ENCODE measurements at places on chromosomes 5 and 9.

DNA sequence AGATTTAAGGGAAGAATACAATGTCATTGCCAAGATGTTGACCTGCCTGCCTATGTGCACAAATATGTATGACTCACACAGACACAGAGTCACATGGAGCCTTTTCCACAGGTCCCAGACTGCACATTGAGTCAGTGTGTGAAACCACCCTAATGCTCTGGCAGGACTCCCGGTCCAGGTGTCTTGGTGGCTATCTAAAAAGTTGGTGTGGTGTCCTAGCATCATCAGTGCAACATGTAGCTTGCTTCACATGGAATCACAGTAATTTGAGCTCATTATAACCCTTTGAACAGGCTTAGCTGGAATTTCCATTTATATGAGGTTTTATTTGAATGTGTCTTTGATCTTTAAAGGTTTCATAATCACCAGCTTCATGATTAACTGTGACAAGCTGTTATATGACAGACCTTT lies 10.7 kb downstream of the IFNA5 start:
- DNase-seq = no peak

DNA sequence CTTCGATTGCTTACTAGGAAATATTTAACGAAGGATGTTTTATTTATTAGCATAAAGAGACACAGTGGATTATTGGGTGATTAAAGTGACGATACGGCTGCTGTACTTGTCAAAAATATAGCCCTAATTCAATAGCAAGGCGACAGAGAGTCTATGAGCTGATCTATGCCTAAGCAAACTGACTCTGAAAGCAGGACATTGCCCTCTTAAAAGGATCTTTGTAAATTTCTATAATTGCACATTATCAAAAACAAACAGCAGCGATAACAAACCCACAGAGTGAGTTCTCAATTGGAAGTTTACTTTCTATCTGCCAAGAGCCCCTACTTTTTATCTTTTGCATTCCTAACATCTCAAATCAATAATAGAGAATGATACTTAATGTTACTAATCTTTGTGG lies 31.4 kb downstream of the TLX3 start:
- DNase-seq = no peak

DNA sequence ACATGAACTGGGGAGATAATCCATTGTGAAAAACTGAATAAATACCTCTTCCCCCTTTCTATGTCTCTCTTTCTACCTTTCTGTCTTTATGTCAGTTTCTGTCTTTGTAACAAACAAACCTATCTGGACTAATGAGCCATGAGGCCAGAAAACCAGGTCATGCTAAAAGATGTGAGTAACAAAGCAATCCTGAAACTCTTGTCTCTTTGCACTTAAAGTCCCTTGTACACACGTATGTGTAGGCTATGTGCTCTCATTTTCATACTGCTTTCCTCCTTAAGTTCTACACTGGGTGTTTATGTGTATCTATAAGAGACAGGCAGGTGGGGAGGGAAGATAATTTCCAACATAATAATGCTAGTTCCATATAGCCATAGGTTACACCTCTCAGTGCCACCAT lies 123.8 kb upstream of the PTGER4 start:
- DNase-seq = no peak

- no peak for DNase-seq
Observed at GRCh38 chr9:129746092-129746777, 6.6 kb downstream of the PTGES start.

- DNase-seq = no peak
Observed at GRCh38 chr9:135045264-135045927, 42.1 kb upstream of the OLFM1 start.

- DNase-seq = no peak
Observed at GRCh38 chr5:126814721-126815404, 37.9 kb downstream of the LMNB1 start.

- no peak for DNase-seq
Observed at GRCh38 chr5:122940890-122941289, 95.5 kb downstream of the SNX24 start.

GRCh38 chr5:96297290-96297689 lies 135.8 kb downstream of the PCSK1 start:
- no peak for DNase-seq

GRCh38 chr5:124089578-124089977 lies 577.6 kb downstream of the CSNK1G3 start:
- no peak for DNase-seq

DNA sequence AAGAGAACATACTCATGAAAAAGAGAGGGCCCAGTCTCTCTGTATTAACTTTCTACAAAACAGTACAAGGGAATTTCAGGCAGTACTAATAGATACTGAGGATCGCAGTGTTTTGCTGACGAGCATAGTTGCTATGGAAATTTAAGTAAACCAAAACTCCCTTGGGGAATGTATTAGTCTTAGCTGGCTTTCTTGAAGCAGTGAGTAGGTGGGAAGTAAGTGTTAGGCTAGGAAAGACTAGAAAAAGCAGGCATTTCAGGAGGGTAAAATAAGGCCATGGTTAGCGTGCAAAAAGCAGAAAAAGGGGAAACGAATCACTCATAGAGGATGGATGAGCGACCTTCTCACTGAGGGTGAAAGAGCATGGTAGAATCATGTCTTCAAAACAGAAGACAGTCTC lies 84.3 kb upstream of the ACTBL2 start:
- no peak for DNase-seq

- no peak for DNase-seq
Observed at GRCh38 chr9:23850690-23851629, 24.9 kb upstream of the ELAVL2 start.

- no peak for DNase-seq
Observed at GRCh38 chr9:20292002-20292401, 330.3 kb downstream of the MLLT3 start.

DNA sequence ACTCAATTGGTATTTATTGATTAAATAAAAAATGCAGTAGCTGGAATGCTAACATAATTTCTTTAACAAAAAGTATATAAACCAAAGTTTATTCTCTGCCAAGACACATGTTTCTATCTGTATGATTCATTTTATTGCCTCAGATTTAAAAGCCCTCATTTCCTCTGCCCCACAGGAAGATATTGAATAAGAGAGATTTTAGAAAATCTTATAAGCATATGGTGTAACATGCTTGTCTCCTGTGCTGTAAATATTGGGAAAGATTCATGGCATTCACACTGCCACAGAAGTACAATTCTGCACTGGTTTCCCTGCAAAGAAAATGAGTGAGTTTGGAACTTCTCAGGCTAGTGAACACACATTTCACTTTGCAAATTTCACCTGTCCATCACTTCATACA lies 134.9 kb upstream of the FBXL7 start:
- DNase-seq = no peak

DNA sequence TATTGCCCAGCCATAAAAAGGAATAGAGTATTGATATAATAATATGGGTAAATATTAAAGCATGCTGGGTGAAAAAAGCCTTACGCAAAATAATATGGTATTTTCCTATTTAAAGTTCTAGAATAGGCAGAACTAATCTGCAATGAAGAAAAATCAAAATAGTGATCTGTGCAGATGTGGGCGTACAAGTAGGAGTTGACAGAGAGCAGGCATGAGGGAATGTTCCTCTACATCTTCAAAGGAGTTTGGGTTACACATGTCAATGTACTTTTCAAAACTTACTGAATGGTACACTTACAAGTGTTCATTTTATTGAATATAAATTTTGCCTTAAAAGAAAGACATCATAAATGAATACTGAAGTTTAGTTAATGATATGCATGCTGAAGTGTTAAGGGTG lies 33.0 kb upstream of the ZBED3 start:
- DNase-seq = no peak

GRCh38 chr9:2271426-2271825 lies 256.3 kb downstream of the SMARCA2 start:
- DNase-seq = no peak

DNA sequence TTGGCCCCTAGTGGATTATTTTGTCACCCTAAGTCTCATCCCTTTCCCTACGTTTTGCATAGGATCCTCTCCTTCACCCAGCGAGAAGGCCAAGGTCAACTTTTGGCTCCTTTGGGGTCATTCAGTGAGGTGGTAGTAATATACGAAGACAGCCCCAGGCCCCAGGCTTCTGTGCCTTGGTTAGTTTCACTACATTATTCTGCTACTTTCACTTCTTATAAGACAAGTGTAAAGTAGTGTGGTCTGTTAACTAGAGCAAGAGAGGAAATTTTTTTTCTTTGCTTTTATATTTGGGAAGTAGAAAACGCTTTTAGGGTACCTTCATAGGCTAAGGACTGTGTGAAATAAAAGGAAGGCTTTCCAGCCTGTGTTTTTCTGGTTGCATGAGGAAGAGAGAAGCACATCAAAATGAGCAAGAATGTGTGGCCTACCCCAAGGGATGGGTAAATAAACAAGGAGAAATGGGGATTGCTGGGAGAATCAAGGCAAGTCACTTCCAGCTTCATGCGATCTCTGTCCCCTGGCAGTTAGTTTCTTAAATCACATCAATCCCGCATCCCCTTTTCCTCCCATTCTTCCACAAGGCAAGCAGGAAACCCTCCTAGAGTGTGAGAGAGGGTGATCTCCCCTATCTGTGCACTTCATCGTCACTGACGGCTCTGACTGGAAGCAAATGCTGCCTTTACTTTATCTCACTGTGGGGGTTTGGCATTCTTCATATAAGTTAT lies 677.0 kb upstream of the WWC1 start:
- DNase-seq = no peak

DNA sequence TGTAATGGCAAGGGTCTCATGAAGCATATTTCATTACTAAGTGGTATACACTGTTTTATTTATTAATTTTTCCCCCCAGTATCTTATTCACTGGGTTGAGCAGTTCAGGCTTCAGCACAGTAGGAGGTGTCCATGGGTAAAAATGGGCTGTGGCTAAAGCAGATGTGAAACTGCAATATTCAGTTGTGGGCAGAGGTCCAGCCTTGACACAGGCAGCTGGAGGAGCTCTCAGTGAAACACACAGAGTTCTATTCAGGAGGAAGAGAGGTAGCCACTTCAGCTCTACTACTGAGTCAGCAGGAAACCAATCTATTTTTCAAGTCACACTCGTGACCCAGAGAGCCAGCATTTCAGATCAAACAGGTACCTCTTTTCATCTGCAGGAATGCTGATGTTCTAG lies 418.3 kb downstream of the CDH10 start:
- DNase-seq = no peak

GRCh38 chr5:31702712-31703111 lies 63.8 kb downstream of the PDZD2 start:
- no peak for DNase-seq

- DNase-seq = no peak
Observed at GRCh38 chr5:140632366-140633020, 482 bp downstream of the CD14 start.

GRCh38 chr5:61828856-61829255 lies 477.1 kb upstream of the KIF2A start:
- DNase-seq = no peak

GRCh38 chr5:131366428-131366827 lies 102.6 kb downstream of the CDC42SE2 start:
- DNase-seq = no peak

DNA sequence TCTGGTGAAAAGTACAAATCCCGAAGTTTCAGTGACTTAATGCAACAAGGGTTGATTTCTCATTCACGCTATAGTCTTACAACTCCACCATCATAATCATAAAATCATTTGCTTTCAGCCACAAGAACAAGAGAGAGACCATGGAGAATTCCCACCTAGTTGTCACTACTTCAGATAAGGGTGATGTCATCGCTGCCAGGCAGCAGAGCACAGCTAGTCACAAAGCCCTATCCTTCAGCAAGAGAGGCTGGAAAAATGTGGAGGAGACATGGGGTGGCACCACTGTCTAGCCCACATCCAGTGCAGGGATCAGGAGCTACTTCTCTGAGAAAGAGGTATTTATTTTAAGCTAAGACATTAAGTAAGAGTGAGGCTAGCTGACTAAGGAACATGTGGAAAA lies 356.1 kb downstream of the YTHDC2 start:
- DNase-seq = no peak

- DNase-seq = no peak
Observed at GRCh38 chr9:6218099-6218502, 2.5 kb downstream of the IL33 start.

DNA sequence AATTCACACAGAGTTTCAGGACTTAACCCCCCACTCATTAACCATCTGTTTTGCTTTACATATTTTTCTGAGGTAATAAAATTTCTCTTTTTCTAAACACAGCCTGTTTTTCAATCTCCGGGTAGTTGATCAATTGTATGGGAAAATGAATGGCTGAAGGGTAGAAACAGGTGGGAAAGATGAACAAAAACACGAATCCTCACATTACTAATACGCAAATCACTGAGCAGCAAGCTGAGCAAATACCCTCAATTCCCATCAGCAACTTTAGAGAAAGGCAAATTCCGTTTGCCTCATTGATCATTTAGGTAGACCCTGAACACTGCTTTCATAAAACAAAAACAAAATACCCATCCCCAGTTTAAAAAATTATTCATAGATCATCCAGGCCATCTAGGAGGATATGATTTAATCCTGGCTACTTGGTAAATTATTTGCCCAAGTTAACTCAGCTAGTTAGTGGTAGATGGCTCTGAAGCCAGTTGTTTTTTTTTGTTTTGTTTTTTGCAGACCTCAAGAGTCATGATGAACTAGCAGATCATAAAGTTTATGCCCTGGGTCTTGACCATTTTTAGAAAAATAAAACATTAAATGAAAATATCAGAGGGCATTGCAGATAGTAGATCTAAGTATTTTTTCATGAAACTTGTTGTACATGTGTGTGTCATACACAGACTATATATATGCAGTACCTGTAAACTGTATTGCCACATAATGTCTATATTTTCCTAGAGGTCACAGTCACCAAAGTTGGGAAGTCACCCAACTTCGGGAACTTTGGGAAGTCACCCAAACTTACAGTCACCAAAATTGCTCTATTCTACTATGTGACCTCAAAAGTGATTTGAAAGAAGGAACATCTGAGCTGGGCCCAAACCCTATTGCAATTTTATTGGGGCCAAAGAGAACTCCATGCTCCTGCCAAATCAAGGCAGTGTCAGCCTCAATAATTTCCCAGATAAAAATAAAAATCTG lies 1.6 kb upstream of the CD274 start:
- DNase-seq = no peak

DNA sequence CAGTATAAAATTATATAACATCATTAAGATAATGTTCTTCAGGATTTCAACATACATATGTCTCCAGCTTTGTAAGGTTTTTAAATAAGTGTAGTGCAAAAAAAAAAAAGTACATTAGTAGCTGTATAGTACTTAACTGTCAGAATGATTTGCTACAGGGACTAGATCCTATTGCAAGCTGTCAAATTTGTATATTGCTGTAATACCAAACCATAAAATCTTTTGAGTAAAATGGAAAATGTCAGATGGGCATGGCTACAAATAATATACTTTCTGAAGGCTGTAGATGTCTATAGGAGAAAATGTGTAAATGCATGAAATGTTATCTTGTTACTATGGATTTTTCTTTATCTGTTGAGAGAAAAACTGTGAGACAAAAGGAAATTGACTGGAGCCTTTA lies 298.5 kb downstream of the KDM4C start:
- DNase-seq = no peak

- DNase-seq = no peak
Observed at GRCh38 chr5:79588696-79589095, 23.5 kb upstream of the TENT2 start.

- no peak for DNase-seq
Observed at GRCh38 chr5:154406826-154407225, 39.0 kb upstream of the SAP30L start.

GRCh38 chr5:123112196-123112595 lies 23.2 kb downstream of the PRDM6 start:
- no peak for DNase-seq

All from caudate nucleus (tissue), 63 donors.